Pancreas (tissue), 10 donors: ENCODE measurements at places on chromosomes 2 and 18. TPM values are rescaled to one million over a fixed set of nuclear protein-coding genes. Genes with fewer than 3 reads are reported as not detected.

Gene FAHD2A
- 22.2 TPM for total RNA-seq

Gene IL37
- total RNA-seq, result not detected

Gene C1QL2
- total RNA-seq, result 0.09 TPM

Gene GPR75
- total RNA-seq, result 1.1 TPM

Gene ITGAV
- 29.3 TPM for total RNA-seq

Gene EGR4
- total RNA-seq, result not detected

Gene WDR75
- 20.9 TPM for total RNA-seq

Gene HOXD3
- not detected for total RNA-seq

Gene RRM2
- 1.9 TPM for total RNA-seq

Gene SLC14A1
- total RNA-seq, result 1.9 TPM

Gene TWIST2
- 0.31 TPM for total RNA-seq

Gene TBR1
- total RNA-seq, result not detected

Gene NYAP2
- total RNA-seq, result 0.12 TPM

Gene FBLN7
- total RNA-seq, result 0.63 TPM

Gene ADGRF3
- total RNA-seq, result 0.53 TPM

Gene CHRND
- total RNA-seq, result not detected

DNA sequence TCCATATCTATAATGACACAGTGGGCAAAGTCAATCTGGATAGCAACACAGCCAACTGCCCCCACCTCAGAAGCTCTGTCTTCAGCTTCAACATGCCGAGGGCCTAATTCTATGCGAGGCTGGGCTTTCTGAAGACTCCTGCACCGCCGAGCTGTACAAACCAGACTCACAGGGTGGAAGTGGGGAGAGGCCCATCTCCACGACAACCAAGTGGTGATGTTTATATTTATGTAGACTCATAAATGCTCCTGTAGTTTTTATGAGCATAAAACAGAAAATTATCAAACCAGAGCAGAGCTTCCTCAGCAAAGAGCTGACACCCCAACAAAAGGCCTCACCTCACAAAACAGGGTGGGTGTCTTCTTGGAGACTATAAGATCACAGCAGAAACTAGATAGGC lies 77.0 kb upstream of the LGALSL start:
- DNase-seq, result no peak
- no peak overlapping the region for H3K4me3 ChIP-seq

DNA sequence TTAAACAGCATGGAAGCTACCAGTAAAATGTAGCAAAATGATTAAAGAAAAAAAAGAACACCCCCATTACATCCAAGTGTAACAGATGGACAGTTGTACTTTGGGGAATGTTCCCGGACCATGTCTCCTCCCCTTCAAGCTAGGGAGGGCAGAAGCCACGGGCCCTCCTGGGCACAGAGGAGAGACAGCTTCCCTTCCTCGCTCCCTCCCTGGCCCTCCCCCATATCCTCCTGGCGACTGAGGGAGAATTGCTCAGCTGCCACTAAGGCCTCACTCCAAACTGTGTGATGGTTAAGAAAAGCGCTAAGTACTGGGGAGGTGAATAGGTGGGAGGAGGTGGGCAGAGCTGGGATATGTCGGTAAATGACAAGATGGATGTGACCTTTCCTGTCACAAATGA lies 358.0 kb downstream of the HRH4 start:
- H3K36me3 ChIP-seq, result no peaks in the 10 kb centered on the region
- H3K4me1 ChIP-seq, result no peaks in the 10 kb centered on the region
- H3K27me3 ChIP-seq, result no peaks in the 10 kb centered on the region
- no peak for DNase-seq
- no peak overlapping the region for H3K27ac ChIP-seq
- H3K4me3 ChIP-seq, result no peak overlapping the region

DNA sequence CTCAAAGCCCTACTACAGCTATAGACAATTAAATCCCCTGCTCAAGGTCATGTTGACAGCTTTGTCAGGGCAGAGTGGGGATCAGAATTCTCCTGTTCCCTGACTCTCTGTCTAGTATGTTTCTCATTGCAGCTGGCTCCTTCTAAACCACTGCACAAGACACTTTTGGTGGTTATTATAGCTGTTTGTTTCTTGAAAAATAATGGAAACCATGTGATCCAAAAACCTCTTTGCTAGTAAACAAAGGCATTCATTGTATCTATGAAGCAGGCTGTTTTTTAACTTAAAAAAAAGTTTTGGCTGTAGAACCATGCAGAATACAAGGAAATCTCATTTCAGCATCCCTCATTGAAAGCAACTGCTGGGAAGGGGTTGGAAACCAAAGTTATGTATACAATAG lies 352.5 kb upstream of the EPHA4 start:
- H3K27ac ChIP-seq, result no peak overlapping the region
- H3K4me1 ChIP-seq, result no peaks in the 10 kb centered on the region
- no peak for DNase-seq
- H3K4me3 ChIP-seq, result no peak overlapping the region
- no peaks in the 10 kb centered on the region for H3K36me3 ChIP-seq
- no peaks in the 10 kb centered on the region for H3K27me3 ChIP-seq

DNA sequence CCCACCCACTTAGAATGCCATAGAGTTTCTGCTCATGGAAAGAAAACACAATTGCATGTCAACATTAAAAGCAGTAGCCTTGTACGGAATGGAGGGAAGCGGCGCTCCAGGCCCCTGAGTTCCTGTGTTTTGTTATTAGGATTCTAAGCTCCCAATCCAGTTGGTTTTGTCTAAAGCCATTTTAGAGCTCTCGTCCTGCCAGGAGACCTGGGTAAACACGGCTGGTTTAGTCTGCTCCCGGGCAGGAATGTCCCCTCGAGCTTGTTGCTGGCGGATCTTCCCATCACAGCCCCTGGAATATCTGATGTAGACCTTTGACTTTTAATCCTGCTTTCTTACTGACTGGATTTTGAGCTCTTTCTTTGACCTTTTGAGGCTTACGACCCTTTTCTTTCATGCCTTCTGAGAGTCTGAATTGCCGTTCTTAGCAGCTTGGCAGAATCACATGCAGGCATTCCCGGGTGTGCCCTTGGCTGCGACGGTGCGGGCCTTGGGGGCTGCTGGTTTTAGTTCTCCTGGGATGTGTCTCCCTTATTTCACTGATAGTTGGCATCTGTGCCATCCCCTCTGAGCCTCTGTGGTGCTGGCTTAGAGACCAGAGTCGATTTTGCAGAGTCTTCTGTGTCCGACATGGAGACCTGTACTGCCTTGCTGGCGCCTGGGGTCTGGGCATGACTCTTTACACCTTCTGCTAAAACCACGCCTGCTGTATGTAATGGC lies 25.4 kb downstream of the GREB1 start:
- DNase-seq, result no peak
- no peaks in the 10 kb centered on the region for H3K36me3 ChIP-seq
- no peak overlapping the region for H3K4me3 ChIP-seq
- H3K27me3 ChIP-seq, result no peaks in the 10 kb centered on the region

DNA sequence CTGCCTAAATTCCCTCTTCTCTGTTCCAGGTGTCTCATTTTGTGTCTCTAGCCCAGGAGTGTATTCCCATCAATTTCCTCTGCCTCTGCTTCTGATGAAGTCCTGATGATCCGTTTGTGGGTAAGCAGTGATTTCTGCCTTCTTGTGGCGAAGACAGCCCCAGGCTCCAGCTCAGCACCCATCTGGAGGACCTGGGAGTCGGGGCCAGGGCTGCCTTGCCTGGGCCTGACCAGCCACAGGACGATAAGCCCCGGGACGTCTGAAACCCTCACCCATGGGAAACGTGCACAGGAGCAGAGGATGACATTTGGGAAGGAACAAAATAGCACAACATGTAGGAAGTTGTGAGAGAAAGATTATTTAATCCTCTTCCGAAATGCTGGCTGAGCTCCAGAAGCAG lies 206.9 kb downstream of the FBXO15 start:
- H3K36me3 ChIP-seq, result no peaks in the 10 kb centered on the region
- DNase-seq, result no peak
- H3K4me3 ChIP-seq, result no peak overlapping the region
- no peaks in the 10 kb centered on the region for H3K27me3 ChIP-seq

DNA sequence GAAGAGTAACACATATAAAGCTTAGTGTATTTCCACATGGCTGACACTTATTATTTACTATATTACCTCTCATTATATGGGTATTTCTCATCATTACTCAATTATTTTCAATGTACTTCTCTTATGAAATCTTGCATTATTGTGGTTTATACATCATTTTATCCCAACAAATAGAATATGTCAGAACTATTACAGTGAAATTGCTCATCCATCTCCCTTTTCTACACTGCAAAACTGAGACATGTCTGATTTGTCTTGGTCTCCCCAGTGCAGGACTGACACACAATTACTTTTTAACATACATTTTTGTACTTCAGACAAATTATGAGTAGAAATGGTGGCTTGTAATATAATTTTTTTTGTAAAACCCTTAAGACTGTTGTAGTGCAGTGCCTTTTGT lies 600.9 kb downstream of the PLCL1 start:
- no peak for DNase-seq
- no peak overlapping the region for H3K4me3 ChIP-seq
- no peaks in the 10 kb centered on the region for H3K4me1 ChIP-seq
- H3K27me3 ChIP-seq, result no peaks in the 10 kb centered on the region
- no peaks in the 10 kb centered on the region for H3K36me3 ChIP-seq

DNA sequence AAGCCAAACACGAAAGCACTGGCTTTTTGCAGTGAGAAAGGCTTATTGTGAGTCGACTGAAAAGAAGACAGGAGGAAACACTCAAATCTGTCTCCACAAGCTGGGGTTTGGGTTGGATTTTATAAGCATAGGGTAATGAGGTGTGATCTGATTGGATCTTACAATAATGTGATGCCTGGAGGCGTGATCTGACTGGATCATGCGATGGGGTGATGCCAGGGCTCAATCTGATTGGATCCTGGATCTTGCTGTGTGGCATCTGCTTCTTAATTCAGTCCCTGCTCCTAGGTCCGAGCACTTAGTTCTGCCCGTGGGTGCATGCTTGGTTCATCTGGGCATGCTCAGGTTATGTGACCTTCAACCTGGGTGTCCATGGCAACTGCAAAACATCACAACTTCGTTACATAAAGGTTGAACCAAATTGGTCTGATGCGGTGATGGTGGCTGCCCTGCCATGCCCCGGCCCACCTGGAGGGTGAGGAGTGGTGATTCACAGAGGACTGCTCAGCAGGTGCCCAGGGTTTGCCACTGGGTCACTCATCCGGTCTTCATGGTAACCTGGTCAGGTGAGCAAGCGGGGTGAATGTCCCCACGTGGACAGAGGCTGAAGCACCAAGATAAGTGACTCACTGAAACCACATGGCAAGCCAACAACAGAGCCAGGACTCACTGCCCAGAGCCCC lies 111.0 kb downstream of the KCNF1 start:
- H3K36me3 ChIP-seq, result no peaks in the 10 kb centered on the region
- H3K27me3 ChIP-seq, result no peaks in the 10 kb centered on the region
- DNase-seq, result no peak
- H3K27ac ChIP-seq, result no peak overlapping the region

DNA sequence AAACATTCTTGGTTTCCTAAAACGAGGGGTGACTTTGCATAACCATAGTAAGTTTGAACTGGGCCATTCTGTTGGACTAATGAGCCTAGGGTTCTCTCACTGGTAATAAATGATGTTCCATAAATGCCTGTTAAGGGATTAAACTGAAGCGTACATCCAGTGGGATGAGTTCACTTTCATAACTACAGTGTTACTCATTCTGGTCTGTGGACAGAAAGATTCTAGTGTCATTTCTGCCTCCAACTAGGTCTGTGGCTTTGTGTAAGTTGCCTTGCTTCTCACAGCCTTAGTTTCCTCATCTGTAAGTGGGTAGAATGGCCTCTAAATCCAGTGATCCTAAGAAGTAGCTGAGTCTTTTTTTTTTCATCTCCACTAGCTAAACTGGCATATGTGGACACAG lies 1860.6 kb upstream of the PIK3C3 start:
- no peak for DNase-seq
- no peak overlapping the region for H3K4me3 ChIP-seq
- H3K4me1 ChIP-seq, result no peaks in the 10 kb centered on the region
- no peaks in the 10 kb centered on the region for H3K36me3 ChIP-seq
- no peaks in the 10 kb centered on the region for H3K27me3 ChIP-seq

DNA sequence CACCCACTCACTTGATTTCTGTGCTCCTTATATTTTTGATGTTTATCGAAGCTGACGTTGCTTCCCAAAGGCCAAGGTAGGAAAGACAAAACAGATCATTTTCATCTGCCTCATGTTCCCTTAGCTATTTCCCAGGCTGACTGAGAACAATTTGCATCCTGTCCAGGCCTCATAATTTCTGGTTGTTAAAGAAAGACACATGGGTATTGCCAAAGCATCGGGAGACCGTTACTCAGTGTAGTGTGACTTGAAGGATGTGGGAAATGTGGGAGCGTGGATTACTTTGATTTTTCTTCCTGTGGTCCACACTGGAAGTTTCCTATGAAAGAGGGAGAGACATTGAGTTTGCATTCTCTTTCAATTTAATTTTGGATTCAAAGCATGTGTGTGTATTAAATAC lies 204.6 kb downstream of the TRIB2 start:
- H3K4me3 ChIP-seq, result no peak overlapping the region
- H3K27me3 ChIP-seq, result no peaks in the 10 kb centered on the region
- no peaks in the 10 kb centered on the region for H3K36me3 ChIP-seq
- no peak for DNase-seq
- H3K27ac ChIP-seq, result no peak overlapping the region
- peaks cover 8% of the 10 kb centered on the region for H3K4me1 ChIP-seq

GRCh38 chr2:136291871-136292270 lies 173.9 kb upstream of the CXCR4 start:
- no peak overlapping the region for H3K27ac ChIP-seq
- no peaks in the 10 kb centered on the region for H3K36me3 ChIP-seq

GRCh38 chr18:44546954-44547353 lies 133.7 kb upstream of the SETBP1 start:
- no peak for DNase-seq
- no peak overlapping the region for H3K27ac ChIP-seq
- H3K4me1 ChIP-seq, result no peaks in the 10 kb centered on the region
- H3K36me3 ChIP-seq, result no peaks in the 10 kb centered on the region
- H3K27me3 ChIP-seq, result no peaks in the 10 kb centered on the region
- H3K4me3 ChIP-seq, result no peak overlapping the region

DNA sequence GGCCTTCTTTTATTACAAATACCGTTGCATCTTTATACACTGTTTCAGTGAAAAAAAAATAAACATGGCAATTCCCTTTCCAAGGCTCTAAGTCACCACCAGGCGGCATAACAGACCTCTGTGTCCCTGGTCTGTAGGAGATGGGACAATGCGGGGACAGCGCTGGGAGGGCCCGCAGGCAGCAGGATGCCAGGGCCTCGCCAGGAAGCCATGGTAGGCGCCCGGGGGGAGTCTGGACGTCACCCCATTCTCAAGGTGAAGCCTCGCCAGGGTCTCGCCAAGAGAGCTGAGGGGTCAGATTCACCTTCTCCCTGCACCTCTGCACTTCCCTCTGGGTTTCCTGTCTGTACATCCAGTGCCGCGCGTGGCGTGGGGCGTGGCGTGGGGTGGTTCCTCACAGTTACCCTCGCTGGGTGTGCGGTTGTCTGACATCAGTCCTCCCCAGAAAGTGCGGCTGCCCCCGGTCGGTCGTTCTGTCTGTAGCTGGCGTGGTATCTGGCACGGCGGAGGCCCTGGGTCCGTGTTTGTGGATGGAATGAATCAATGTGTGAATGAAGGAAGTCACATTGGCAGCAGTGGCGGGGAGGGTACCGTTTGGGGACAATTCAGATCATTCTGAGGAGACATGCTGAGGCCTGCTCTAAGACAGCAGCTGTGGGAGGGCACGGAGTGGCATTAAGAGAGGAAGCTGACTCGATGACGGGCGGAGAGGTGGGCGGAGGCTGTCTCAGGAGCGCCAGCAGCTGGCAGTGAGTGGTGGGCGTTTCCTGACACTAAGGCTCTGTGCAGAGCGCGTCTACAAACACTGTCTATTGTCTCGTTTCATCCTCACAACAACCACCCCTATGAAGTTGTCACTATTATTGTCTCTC lies 46.0 kb downstream of the LRRFIP1 start:
- no peaks in the 10 kb centered on the region for H3K27me3 ChIP-seq
- H3K4me3 ChIP-seq, result no peak overlapping the region
- no peak overlapping the region for H3K27ac ChIP-seq
- peak; percentile 72 for DNase-seq
- peaks cover 3% of the 10 kb centered on the region for H3K4me1 ChIP-seq
